EL (cell line): ENCODE measurements at places on chromosomes 12 and 14.

DNA sequence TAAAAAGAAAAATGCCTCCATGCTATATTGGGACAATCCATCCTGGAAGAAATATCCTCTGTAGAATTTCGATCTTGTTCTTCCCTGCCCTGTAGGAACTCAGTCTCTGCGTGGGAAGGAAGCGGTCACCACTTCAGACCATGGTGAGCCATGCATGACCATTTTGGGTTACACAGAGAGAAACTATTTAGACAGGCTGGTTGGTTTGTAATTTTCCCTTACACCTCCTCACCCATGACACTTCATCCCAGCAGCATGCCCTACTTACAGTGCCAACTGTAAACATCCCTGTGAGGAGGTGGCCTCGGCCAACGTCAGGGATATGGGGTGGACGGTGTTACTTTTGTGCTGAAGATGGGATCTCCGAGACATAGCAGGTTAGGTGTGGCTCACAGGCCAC, 121.4 kb downstream of the SMOC1 start:
- DNase-seq, result no peak

DNA sequence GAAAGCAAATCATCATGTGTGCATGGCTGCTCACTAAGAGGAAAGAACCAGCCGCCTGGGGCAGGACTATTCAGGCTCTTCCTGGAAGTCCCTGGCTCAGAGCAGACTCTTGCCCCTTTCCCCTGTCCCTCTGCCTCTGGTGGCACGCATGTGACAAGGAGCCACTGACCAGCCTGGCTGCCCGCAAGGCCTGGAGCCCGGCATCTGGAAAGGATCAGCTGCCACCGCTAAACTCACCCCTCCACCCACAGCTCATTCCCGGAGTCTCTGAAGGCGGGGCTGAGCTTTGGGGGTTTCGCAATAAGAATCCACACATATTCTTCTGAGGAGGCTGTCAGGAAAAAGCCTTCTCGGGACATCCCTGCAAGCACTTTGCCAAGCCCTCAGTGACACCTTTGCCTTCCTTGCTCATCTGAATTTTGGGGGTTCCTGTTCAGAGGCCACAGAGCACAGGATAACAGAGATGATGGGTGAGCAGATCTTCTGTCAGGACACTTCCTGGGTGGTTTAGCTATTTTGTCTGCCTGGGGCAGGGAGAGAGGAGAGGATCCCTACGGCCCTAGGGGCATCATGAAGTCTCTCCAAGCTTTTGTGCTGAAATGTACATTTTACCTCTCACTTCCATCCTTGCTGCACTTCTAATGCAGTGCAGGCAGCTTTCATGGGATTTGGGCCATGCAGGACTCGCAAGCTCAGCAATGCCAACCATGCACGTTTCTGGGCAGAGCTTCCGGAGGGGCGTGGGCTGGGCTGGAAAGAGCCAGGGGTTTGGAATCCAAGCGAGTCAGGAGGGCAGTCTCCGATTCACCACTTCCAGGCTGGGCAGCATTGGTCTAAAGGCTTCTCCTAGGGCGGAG, 124.8 kb upstream of the MAP1LC3B2 start:
- DNase-seq, result peak; percentile 95

GRCh38 chr12:71299541-71300376, 139.8 kb upstream of the LGR5 start:
- DNase-seq, result no peak

- peak; percentile 66 for DNase-seq
Observed at GRCh38 chr14:50954811-50955372, 10.6 kb upstream of the PYGL start.

GRCh38 chr12:22034709-22035506, 11.1 kb upstream of the CMAS start:
- DNase-seq, result no peak

DNA sequence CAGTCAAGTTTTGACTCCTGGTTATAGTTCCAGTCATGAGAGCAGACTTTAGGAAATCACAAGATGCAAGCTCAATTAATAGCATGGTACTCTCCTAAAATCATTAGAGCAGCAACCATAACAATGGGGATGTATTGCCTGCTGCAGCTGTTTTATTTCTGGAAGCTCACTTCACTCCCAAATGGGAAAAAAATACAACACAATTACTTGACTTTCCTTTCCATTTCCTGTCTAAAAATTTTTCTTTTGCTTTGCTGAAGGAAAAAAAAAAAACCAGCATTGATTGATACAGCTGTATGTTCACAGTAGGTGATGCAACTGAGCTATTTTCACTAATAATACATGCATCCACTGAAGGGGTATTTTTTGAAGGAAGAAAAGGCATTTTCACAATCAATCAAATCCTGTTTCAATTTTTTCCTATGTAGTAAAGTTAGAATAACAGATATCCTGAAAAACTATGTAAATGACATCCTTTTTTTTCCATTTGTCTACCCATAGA, 143.9 kb upstream of the NOVA1 start:
- DNase-seq, result no peak

DNA sequence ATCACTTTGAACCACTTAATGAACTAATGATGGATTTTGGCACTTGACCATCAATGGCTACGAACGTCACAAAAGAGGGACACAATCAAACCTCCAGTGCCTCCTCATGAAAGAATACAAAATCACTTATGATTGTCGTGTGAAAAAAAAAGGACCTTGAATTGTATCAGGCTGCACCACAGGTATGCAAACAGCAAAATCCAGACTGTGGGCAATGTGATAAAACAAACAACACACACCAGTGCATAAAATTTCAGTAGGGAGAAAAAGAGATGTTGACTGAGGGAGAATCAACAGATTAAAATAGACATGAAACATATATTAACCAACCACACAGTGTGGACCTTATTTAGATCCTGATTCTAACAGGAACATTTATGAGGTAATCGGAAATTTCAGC, 2.6 kb downstream of the TSPAN8 start:
- DNase-seq, result no peak

- DNase-seq, result no peak
Observed at GRCh38 chr12:99917711-99918402, 66.9 kb downstream of the ANKS1B start.

DNA sequence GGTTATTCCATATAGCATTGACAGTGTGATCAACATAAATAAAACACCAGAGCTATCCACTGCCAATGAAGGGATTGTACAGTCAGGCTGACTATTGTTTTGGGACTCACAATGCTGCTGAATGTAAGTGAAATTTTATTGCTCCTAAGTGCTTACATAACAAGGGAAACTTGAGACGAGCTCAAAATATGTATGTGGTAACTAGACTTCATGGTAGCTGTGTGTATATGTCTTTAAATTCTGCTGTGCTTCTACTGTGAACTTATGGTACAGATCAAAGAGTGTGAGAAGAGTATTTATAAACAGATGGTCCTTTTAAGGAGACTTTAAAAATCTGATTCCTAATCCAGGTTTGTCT, 6.9 kb downstream of the FLRT2 start:
- no peak for DNase-seq

DNA sequence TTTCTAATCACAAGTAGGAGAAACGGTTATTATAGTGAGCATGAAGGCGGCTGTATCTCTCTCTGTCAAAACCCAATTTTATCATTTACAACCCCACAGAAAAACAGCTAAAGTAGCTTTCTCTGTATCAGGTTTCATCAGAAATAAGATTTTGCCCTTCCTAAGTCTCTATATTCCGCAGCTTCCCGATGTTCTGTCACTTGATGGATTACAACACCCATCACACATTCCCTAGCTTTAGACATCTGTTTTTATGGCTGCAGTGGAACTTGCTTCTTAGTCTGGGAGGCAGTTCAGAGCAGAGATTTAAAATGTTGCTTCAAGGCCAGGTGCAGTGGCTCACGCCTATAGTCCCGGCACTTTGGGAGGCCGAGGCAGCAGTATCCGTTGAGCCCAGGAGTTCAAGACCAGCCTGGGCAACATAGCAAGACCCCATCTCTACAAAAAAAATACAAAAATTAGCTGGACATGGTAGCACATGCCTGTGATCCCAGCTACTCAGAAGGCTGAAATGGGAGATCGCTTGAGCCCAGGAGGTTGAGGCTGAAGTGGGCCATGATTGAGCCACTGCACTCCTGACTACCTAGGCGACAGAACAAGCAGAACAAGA, 27.6 kb upstream of the FOXN3 start:
- no peak for DNase-seq

DNA sequence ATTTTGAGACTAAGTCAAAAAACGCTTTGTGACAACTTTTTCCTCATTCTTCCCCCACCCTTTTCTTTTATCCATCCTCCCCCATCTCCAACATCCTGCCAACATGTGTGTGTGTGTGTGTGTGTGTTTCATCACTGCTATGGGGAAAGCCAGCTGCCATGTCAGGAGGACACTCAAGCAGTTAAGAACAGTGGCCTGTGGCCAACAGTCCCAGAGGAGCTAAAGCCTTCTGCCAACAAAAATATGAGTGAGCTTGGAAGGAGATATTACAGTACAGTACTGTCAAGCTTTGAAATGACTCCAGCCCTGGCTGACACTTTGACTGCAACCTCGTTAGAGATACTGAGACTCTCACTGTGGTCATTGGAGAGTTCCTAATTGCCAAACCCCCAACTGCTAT, 5.0 kb upstream of the CSRP2 start:
- DNase-seq, result peak; percentile 48

GRCh38 chr12:68119724-68120211, 39.8 kb downstream of the IFNG start:
- no peak for DNase-seq

GRCh38 chr12:66500841-66501240, 178.0 kb downstream of the GRIP1 start:
- DNase-seq, result no peak

- peak; percentile 65 for DNase-seq
Observed at GRCh38 chr14:74491956-74492775, 939 bp downstream of the NPC2 start.

GRCh38 chr14:77243853-77244252, 27.2 kb downstream of the NGB start:
- DNase-seq, result no peak

- no peak for DNase-seq
Observed at GRCh38 chr12:71075743-71076142, 82.1 kb downstream of the TSPAN8 start.

DNA sequence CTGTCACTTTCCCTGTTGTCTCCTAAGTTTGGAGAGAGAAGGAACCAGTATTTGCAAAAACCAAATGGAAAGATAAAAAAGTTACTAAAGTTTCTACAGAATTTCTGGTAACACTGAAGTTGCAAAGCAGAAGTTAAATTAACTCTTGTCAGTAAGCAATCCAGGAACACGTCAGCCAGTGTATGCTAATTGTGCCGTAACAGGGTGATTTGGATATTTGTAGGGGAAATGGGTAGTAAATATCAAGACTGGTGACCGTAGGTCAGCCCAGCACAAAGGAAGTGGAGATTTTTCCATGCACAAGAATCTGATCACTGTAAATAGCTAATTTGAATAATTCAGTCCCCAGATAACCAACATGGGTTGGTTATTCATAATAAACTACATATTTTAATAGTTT, 2.3 kb downstream of the CDKN1B start:
- DNase-seq, result peak; percentile 43

GRCh38 chr14:89387922-89388685, 28.9 kb downstream of the FOXN3 start:
- no peak for DNase-seq

DNA sequence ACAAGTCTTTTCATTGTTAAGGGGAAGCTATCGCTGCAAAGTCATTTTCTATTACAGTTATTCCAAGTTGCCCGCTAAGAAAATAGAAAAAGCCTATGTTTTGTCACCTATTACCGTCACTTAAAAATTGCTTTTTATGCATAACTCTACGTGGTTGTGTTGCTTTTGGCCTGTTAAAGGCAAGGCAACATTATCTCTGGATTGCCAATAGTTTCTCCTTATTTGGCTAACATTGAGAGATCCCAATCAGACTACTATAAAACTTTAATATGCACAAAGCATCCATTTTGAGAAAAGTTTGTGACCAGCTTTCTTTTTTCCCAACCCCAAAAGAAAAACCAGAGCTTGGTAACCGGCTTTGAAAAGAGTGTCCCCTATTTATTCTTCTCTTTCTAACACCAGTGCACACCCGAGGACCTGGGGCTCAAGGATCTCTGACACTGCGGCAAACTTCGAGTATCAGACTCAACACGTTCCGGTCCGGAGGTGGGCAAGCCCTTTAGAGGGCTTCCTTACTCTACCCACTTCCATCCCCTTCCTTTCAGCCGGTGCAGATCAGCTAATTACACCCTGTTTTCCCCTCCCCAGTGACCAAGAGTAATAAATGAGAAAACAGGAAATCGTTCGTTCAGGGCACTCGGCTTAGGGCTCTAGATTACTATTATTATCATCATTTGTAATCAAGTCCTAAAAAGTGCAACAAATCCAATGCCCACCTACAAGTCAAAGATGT, 1.2 kb downstream of the PPP1R12A start:
- peak; percentile 26 for DNase-seq

- DNase-seq, result no peak
Observed at GRCh38 chr12:96412431-96412830, 12.2 kb upstream of the CDK17 start.

DNA sequence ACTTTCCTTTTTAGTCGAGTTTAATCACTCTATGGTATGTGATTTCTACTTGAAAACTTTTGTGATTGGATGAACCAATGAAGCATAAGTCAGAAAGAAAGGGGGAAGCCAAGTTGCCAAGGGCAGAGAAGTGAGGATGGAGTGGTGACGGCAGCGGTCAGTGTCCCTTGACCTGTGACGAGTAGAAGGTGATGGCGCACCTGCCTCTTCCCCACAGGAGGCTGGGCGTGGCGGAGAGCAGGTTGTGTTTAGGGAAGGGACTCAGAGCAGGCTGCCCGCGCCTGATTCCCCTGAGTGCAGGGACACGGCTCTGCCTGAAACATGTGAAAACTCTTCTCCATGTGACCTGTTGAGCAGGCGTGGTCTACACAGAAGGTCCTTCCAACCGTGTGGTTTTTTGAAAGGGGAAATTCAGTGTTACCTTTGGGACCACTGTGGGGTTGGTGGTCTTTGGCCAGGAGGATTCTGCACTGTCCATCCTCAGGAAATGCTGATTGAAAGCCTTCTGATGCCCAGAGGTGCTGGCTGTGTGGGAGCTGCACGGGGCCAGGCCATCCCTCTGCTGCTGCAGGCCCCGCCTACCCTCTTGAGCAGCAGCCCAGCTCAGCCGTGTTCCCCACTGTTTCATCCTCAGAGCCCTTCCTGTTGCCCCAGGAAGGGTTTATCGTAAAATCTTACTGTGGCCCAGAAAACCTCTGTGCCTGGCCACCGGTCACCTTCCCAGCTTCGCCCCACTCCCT, 23.5 kb upstream of the AMN start:
- DNase-seq, result no peak

DNA sequence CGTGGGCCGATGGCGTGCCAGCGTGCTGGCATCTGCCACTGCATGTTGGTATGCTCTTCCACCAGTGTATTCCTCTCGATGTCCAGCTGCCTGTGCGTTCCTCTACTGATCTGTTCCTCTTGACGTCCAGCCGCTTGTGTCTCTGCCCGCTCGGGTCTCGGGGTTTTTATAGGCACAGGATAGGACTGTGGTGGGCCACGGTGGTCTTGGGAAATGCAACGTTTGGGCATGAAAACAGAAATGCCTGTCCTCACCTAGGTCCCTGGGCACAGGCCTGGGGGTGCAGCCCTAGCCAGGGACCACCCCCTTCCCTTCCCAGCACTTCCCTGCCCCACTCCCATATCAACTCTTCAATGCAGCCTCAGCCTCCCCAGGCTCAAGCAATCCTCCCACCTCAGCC, 10.3 kb upstream of the GALNT6 start:
- no peak for DNase-seq
